ENCODE measurements at places on chromosomes 13 and 19.

DNA sequence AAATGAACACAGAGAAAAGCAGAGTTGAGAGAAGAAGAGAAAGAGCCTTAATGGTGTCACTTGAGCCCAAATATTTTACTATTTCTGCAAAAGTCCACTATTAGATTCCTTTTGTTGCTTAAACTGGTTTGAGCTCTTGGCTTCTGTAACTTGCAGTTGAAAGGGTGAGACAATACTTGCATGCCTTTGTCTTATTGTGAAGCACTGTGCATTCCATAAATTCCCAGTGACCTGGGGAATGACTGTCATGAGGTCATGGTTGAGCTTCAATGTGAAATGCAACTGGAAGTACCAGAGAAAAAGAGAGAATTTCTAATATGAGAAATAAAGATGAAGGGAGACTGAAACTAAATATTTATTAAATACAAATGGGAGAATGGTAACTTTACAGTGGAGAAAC lies 310.9 kb downstream of the TDRD3 start:
- no peak for DNase-seq

DNA sequence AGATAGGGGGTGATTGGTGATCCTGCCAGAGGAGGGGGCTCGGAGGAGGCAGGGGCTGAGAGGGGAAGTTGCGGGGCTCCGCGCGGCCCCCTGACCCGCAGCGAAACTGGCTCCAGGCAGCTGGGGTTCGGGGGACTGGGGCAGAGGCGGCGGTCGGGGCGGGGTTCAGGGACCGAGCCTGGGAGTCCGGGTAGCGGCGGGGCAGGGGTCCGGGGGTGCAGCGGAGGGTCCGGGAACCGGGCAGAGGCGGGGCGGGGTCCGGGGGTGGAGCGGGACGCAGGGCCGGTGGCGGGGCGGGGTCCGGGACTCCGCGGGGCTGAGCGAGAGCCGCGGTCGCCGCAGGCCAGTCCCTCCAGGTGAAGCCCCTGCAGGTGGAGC lies 1.2 kb downstream of the MADCAM1 start:
- DNase-seq, result no peak

GRCh38 chr19:49588365-49589122 lies 2.4 kb upstream of the PRR12 start:
- no peak for DNase-seq

- DNase-seq, result no peak
Measured at GRCh38 chr19:56217039-56217949, 15.2 kb downstream of the ZSCAN5C start.

- DNase-seq, result peak; percentile 26
Measured at GRCh38 chr13:29472332-29472961, 123.0 kb downstream of the SLC7A1 start.

- no peak for DNase-seq
Measured at GRCh38 chr19:45046355-45046754, 7.5 kb downstream of the CLASRP start.

GRCh38 chr19:45355910-45356309 lies 14.5 kb downstream of the ERCC2 start:
- DNase-seq, result no peak

DNA sequence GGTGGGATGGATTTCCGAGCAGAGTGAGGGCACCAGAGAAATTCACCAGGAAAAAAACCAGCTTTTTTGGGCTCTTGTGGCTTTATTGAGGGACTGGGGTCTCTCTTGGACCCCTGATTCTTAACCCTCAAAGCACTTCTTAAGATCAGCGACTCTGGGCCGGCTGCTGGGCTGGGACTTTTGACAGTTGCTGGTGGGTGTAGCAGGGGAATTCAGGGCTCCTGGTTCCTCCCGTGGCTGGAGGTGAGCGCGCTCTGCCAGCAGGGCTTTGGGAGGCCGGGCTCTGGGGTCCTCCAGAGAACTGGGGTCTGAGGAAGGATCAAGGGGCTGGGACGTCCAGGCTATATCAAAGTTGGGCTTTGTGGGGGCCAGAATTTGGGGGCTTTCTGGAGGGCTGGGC lies 3.3 kb downstream of the CRB3 start:
- DNase-seq, result no peak

GRCh38 chr13:113584870-113585671 lies 518 bp downstream of the TFDP1 start:
- DNase-seq, result no peak

DNA sequence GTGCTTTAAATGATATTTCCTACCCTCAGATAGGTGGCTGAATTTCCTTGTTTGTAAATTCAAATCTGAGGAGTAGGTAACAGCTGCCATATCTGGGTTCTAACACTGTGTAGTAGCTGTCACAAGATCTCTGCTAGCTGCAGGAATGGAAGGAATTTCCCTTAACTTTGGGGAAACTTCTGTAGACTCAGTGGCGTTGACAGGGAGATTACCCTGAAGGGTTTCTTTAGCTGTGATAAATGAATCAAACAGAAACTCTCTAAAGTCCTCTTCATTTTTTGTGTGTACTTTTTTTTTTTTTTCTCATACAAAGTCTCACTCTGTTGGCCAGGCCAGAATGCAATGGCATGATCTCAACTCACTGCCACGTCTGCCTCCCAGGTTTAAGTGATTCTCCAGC lies 5.3 kb upstream of the EPSTI1 start:
- DNase-seq, result no peak

- DNase-seq, result no peak
Measured at GRCh38 chr13:110524541-110525257, 36.8 kb downstream of the RAB20 start.

DNA sequence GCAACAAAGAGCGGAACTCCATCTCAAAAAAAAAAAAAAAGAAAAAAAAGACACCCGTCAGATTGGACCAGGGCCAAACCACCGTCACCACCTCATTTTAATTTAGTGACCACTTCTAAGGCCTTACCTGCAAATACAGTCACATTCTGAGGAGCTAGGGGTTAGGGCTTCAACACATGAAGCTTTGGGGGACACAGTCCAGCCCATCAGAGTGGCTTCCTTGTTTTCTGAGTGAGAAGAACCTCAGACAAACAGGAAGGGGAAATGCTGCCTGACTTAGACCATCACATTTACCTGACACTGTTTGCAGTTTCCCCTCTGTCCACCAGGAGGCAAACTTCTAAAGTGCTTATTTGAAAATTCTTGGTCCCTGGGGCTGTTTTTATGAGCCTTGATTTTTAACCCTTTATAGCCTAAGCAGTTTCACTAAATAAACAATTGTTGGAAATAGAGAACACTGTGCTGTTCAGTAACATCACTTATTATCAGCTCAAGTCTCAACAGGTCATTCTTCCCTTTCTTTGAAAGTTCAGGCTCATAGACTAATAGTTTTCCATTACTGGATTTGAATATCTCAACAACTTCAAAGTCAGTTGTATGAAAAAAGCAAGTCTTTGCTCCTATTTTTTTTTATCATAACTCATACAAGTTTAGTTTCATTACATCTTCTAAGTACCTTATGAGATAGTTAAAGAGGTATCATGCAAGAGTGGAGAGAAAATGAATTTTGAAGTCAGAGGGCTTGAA lies 74.9 kb upstream of the WASF3 start:
- DNase-seq, result peak; percentile 36

DNA sequence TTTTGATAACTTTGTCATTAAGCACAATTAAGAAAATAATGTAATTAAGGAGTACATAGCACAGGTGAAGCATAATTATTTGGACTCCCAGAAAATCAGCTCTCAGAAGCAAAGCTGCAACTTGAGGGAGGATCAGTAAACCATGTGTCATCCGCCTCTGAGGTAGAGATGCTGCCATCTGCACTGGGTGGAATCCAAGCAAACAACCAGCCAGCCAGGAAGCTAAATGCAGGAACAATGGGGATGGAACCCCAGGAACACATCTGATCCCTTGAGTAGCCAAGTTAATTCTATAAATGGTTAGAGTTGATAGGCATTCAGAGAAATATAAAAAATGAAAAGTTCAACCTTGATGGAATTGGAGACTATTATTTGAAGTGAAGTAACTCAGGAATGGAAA lies 520.2 kb downstream of the RFC3 start:
- no peak for DNase-seq

DNA sequence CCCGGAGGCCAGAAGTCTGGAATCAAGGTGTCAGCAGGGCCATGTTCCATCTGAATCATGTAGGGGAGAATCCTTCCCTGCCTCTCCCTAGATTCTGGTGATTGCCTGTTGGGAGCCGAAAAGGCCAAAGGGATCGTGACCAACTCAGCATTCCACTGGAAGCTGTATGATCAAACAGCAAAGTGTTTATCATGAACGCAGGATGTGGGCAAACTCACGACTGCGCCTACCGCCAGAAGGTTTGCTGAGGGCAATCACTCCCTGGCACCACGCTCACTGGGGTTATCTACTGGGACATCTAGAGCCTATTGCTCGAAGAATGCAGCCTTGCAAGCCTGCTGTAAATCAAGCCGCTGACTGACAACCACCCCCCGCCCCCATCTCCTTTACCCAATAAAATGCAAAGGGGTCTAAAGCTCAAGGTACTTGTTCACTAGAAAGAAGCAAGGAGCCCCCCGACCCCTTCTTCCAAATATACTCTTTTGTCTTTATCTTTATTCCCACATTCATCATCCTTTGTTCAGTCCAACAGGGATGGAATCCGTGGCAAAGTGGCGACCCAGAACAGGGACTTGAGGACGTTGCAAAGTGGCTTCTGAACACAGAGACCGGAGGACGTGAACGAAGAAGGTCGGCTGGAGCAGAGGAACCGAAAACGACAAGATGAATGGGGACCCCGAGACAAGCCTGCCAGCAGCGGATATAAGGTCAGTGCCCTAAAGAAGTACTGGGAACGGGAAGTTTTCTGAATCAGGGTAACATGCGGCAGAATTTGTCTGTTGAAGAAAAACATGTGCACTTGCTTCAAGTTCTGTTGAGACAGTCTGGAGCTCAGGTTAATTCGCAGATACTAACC lies 16.8 kb downstream of the CLEC4M start:
- DNase-seq, result no peak

GRCh38 chr19:21047716-21048115 lies 27.3 kb downstream of the ZNF430 start:
- DNase-seq, result no peak

DNA sequence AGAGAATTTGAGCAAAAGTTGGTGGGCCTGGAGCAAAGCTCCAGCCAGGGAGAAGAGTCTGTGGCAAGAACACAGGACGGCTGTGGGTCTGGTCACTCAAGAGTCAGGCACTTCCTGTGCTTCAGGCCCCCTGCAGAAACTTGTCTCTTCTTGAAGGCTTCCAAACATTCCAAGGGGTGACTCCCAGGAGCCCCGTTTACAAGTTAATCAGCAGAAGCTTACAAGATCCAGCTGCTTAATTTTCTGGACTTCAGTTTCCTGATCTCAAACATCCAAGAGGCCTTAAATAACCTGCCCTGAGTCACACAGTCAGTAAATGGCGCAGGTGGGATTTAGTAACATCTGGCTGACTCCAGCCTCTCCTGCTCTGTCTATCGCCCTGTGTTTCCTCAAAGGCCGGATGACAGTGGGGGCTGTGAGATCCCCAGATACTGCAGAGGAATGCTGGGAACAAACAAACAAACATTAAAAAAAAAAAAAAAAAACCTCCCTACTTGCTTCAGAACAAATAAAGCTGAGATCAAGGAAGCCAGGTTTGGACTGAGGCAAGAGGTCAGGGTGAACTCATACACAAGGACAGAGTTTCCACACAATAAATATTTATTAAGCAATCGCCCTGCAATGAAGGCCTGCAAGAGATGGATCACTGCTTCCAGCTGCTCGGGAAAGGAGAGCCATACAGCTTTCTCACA lies 175.4 kb upstream of the RFC3 start:
- DNase-seq, result no peak

All from activated T-cell treated with anti-CD3 and anti-CD28 coated beads for 4 hours (primary cell).